ENCODE measurements at places on chromosomes 3 and 15.

DNA sequence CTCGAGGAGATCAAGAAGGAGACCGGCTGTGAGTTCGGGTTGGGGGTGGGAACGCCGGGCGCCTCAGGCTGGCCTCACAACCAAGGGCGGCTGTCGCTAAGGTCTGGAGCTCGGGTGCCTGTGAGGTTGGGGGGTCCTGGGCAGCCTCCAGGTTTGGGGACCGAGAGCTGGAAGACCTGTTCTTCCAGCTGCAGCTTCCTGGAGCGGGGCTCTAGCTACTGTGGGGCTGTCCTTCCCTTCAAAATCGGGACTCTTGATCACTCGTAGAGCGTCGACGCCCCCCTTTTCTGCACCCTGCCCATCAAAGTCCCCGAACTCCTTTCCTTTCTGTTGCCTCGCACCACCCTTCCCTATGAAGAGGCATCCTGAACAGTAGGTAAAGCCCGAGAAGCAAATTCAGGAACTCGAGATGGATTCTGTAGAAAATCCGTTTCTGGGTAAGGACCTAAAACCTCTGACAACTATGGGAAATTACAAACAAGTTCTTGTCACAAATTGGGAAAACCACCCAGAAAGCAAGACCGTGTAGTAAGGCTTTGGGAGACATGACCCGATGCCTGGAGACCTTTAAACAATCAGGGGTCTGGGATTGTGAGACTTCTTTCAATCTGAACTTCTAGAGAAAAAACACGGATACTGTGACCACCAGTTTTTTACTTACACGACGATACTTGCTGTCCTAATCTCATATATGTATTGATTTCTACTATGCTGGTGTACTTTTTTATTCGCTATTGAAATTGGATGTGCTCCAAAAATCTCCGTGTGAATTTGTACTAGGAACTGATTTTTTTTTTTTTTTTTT lies 556 bp downstream of the CHP1 start:
- DNase-seq, result no peak

GRCh38 chr3:37619568-37619967 lies 242.1 kb upstream of the CTDSPL start:
- DNase-seq, result no peak

- no peak for DNase-seq
Observed at GRCh38 chr3:23235264-23235663, 32.1 kb downstream of the UBE2E2 start.

DNA sequence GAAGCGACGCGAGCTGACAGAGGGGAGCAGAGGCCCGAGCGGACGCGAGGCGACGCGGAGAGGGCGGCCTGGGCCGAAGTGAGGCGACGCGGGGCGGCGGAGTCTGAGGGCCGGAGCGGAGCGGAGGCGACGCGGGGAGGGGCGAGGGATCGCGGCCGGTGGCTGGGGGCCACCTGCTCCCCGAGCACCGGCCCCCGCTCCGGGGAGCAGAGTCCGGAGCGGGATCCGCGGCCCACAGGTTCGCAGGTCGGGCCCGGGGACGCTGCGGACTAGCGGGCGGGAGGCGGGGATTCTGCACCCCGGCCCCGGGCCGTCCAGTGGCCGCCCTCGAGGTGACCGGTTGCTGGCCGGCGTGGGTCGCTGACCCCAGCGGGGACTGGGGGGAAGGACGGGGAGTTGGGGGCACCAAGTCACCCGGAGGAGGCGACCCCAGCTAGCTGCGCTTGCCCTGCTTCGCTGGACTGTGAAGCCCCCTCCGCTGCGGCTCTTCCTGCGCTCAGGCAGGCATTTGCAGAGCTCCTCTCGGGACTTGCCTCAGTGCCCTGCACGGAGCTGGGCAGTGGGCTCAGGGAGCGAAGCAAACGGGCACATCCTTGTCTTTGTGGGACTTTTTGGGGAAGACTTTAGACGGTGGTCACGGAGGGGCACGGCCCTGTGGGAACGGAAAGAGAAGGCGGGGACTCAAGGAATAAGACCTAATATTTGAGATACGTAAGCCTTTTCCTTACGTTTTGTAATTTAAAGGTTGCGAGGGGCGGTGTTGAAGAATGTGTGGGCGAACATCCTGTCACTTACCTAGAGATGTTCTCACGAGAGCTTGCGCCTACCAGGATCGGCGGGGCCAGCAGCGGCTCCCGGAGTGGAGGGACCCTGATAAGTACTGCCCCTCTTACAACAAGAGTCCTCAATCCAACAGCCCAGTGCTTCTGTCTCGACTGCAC lies 566 bp downstream of the HMCES start:
- no peak for DNase-seq

DNA sequence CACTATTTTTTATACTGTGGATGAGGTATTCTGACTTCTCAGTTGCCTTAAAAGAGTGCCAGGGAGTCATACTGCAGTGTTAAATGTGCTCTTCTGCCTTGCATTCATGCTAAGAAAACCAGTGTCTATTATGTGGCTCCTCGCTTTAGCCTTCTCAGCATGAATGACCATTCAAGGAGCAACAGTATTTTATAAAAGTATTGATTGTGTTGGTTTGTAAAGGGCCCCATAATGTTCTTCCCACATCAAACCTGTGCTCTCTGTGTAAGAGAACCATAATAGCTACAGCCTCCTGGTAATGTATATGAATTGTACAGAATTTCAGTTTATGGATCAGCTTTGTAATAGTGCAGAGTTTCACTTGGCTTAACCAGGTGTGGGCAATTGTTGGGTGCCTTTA lies 316.4 kb downstream of the CNTN4 start:
- DNase-seq, result no peak

DNA sequence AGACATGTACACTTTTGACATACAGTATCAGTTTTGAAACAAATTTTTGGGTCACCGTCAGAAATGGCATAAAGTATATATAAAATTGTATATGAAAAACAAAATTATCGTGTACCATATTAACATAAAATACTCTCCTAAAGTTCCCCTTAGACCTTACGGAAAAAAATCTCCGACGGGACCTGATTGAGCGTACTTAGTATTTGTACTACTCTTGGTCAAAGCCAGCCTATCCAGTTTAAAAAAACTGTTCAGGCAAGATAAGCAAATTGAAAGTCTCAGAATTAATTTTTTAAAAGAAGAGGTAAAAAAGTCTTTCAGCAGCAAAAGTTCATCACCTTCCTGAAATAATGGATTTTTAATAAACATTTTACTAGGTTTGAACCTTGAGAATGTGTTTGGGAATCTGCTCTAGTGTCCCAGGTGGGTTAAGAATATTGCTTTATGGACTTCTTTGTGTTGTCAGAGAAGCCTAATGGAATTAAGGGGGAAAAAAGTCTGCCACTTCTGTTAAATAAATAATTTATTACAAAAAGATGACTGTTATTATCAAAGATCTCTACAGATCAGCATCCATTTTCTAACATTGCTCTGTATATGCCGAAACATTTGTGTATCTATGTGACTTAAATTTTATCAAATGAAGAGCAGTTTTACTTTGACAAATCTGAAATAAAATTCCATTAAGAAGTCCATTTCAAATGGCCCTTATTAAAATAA lies 48.6 kb downstream of the ZBTB20 start:
- no peak for DNase-seq

- no peak for DNase-seq
Observed at GRCh38 chr3:114363554-114364202, 69.8 kb downstream of the TIGIT start.

GRCh38 chr3:18703798-18704197 lies 278.7 kb upstream of the SATB1 start:
- DNase-seq, result no peak

DNA sequence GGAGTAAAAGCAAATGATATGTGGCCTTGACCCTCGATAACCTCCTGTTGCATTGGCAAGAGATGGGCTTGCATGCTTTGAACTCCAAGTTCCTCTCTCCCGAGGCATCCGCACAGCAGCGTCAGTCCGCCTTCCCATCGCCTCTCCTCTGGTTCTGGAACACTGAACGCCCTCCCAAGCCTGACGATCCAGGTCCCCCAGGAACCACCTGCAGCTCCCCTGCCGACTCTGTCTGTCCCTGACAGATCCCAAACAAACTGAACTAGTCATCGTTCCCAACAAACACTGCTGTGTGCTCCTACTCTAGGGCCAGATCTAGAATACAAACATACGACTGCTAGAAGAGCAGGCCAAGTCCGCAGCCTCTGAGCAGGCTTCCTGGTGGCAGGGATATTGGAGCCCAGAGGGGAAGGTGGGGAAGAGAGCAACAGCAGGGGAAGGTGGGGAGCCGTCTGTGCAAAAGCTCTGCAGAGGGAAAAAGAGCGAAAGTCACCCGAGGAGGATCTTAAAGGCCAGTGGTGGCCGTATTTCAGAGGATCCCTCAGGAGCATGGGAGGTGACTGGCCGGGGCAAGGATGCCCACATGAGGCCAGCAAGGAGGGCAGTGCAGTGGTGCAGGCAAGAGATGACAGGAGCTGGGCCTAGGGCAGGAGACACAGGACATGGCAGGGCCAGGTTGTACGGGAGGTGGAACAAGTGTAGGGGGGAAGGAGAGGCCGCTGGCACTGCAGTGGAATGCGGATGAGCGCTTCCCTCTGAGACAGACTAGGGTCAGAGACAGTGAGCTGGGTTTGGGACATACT lies 50.8 kb downstream of the PCSK6 start:
- no peak for DNase-seq

DNA sequence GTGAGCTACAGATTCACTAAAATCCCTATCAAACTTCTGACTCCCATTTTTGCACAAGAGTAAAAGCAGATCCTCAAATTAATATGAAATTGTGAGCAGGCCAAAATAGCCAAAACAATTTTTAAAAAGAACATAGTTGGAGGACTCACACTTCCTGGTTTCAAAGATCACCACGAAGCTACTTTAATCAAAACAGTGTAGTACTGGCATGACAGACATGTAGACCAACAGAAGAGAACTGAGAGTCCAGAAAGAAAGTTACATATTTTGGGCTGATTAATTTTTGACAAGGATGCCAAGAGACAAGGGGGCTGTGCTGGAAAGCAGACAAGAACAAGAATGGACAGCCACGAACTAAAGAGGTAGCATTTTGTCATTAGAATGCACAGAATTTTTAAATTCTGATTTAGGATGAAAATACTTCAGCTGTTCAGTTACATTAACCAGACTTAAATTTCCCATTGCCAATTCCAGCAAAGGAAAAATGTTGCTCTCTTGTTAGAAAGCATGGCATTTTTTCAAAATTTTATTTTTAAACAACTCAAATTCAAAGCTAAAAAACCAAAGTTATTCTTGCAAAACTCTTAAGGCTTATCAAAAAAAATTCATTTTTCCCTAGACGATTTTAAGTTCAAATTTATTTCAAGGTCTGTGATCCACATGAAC lies 14.0 kb downstream of the RYK start:
- DNase-seq, result no peak

GRCh38 chr3:98010194-98010882 lies 24.8 kb downstream of the GABRR3 start:
- DNase-seq, result no peak

GRCh38 chr3:42752441-42752840 lies 20.6 kb downstream of the CCDC13 start:
- no peak for DNase-seq

GRCh38 chr15:35630532-35630931 lies 84.6 kb upstream of the DPH6 start:
- DNase-seq, result no peak

DNA sequence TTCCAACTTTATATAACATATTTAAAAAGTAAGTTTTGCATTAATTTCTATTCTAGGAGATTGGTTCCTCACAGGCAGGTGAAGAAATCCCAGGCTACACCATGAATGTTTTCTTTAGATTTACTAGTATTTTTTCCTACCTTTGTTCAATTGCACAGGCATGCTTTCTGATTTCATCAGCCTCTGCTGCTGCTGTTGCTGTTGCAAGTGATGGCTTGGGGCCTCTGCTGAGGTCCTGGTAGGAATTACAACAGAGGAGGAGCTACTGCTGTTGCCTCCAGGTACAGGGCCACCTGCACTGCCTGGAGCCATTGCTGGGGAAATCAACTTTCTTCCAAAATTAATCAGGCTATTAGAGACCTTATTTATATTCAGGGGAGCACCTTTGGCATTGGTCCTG lies 353.3 kb downstream of the PLCL2 start:
- DNase-seq, result no peak

DNA sequence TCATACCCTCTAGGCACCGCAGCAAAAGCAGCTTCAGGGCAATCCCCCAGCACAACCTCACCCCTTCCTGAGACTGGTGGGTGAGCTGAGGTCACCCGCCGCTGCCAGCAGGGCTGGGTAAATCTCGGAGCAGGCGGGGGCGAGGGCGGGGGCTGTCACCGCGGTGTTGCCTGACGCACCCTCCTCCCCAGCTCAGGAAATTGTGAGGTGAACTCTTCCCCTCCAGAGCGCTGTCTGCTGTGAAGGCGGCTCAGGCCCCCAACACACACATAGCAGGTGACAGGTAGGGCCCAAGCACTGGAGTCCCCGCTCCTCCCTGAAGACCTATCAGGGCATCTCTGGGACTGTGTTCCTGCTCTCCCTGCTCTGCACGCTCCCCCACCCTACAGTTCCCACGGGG lies 30.2 kb upstream of the FURIN start:
- DNase-seq, result no peak

DNA sequence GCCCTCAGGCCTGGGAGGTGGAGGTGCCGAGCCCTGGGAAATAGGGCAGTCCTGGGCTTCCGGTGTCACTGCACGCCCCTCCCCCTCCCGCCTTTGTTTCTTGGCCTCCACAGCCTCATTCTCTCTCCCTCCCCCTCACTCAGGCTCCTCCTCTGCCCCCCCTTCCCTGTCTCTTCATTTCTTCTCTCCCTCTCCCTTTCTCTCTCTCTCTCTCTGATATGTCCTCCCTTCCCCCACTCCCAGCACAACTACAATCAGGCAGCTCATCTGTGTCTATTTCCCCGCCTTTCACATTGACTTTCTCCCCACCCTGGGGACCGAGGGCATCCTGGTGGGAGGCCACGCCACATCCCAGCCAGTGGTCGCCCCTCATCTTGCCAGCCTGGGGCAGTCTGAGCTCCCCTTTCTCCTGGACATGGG lies 40.2 kb downstream of the IDH2 start:
- DNase-seq, result no peak

- no peak for DNase-seq
Observed at GRCh38 chr3:62103531-62103930, 269.8 kb downstream of the FEZF2 start.

- DNase-seq, result no peak
Observed at GRCh38 chr3:136207489-136208115, 11.5 kb upstream of the MSL2 start.

GRCh38 chr15:25785641-25786025 lies 77.5 kb downstream of the ATP10A start:
- DNase-seq, result no peak

DNA sequence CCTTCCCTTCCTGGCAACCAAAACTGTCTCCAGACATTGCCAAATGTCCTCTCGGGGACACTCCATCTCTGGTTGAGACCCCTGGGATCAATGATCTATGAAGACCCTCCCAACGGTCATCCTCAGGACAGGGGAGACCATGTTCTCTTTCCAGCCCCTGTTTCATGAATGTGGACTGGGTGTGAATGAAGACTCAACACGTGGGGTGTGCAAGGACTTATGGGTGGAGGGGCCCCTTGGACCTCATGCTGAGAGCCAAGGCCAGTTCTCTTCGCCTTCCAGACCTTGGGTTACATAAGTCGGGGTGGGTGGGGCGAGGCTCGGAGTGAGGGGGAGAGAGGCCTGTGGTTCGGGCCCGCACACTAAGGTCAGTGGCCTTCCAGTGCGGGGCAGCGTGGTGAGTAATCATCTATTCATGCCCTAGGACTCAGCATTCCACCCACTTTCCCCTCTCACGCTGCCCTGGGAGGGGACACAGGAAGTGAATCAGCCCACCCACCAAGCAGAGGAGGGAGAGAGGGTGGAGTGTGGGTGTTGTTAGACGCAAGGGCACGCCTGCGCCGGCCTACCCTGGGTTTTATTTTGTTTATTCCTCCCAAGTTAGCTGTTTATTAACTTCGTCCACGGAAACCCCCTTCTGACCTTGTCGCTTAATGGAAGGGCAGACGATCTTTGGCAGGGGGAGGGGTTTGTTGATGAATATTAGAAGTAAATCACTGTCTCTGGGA lies 6.7 kb downstream of the PAQR5 start:
- DNase-seq, result no peak
